OCI-LY7 (cell line): ENCODE measurements at places on chromosomes 2 and 18. TPM values are rescaled to one million over a fixed set of nuclear protein-coding genes. Genes with fewer than 3 reads are reported as not detected.

Gene FEV
- total RNA-seq = not detected in 2 replicates

Gene ATP6V1C2
- total RNA-seq = not detected in 2 replicates

Gene DNAH6
- total RNA-seq = 1.6 and 3.4 TPM in 2 replicates

Gene SMPD4
- 93.8 and 95.1 TPM in 2 replicates for total RNA-seq

Gene OTOS
- not detected in 2 replicates for total RNA-seq

Gene SFTPB
- not detected in 2 replicates for total RNA-seq

Gene SETBP1
- 8.1 and 9.1 TPM in 2 replicates for total RNA-seq

Gene SERPINB4
- not detected in 2 replicates for total RNA-seq

Gene COL4A3
- 7.2 and 10.9 TPM in 2 replicates for total RNA-seq

Gene MATN3
- total RNA-seq = not detected in 2 replicates

Gene RTN4
- 74.1 and 75.2 TPM in 2 replicates for total RNA-seq

Gene FHL2
- total RNA-seq = 0.26 TPM in 1 of 2 replicates, not detected in the other

Gene RAPGEF4
- total RNA-seq = 0.46 and 0.55 TPM in 2 replicates

Gene EFHD1
- total RNA-seq = not detected in 2 replicates

Gene SULT6B1
- total RNA-seq = not detected in 2 replicates

Gene MAP4K3
- total RNA-seq = 17.5 and 19.1 TPM in 2 replicates

Gene GFPT1
- total RNA-seq = 31.2 TPM in 2 replicates

Gene STK11IP
- total RNA-seq = 30.7 and 37.6 TPM in 2 replicates

Gene NT5C1B
- not detected in 2 replicates for total RNA-seq

Gene ANKAR
- total RNA-seq = 2.0 and 3.0 TPM in 2 replicates

Gene DSC2
- not detected in 2 replicates for total RNA-seq

Gene CD8A
- not detected in 2 replicates for total RNA-seq

Gene BARD1
- total RNA-seq = 60.7 and 76.3 TPM in 2 replicates

Gene COA5
- 32.8 and 33.6 TPM in 2 replicates for total RNA-seq

Gene SERPINB7
- not detected in 2 replicates for total RNA-seq

Gene METAP1D
- 8.7 and 11.8 TPM in 2 replicates for total RNA-seq

Gene TMEM163
- total RNA-seq = 0.31 and 0.51 TPM in 2 replicates

Gene MYO5B
- not detected in 2 replicates for total RNA-seq

Gene FBXO41
- total RNA-seq = 52.2 and 57.9 TPM in 2 replicates

Gene STPG4
- 0.68 and 0.72 TPM in 2 replicates for total RNA-seq

Gene ST6GAL2
- total RNA-seq = not detected in 2 replicates

Gene LGALSL
- total RNA-seq = 3.8 and 4.5 TPM in 2 replicates

Gene SLC9A2
- not detected in 2 replicates for total RNA-seq

Gene SH3BP4
- total RNA-seq = 0.06 TPM in 1 of 2 replicates, not detected in the other

Gene CGREF1
- not detected in 2 replicates for total RNA-seq

Gene L3MBTL4
- not detected in 2 replicates for total RNA-seq

Gene ATL2
- 135 and 148 TPM in 2 replicates for total RNA-seq

Gene CHRND
- total RNA-seq = not detected in 2 replicates

Gene LPIN1
- total RNA-seq = 65.6 and 70.2 TPM in 2 replicates

Gene TET3
- 24.8 and 25.2 TPM in 2 replicates for total RNA-seq

Gene RETSAT
- 19.2 and 19.9 TPM in 2 replicates for total RNA-seq

Gene MROH2A
- not detected in 2 replicates for total RNA-seq

Gene LRP1B
- not detected in 2 replicates for total RNA-seq

Gene ABCB11
- 0.04 TPM in 1 of 2 replicates, not detected in the other for total RNA-seq

Gene CERKL
- not detected in 2 replicates for total RNA-seq

Gene DSG4
- total RNA-seq = not detected in 2 replicates

Gene CAVIN2
- 0.10 TPM in 1 of 2 replicates, not detected in the other for total RNA-seq

Gene YPEL5
- 52.1 and 66.4 TPM in 2 replicates for total RNA-seq

Gene MALL
- total RNA-seq = not detected in 2 replicates

Gene DUSP2
- 31.2 and 37.3 TPM in 2 replicates for total RNA-seq

Gene CRYBA2
- total RNA-seq = not detected in 2 replicates

Gene CAPN13
- not detected in 2 replicates for total RNA-seq

Gene SPP2
- total RNA-seq = not detected in 2 replicates
